Naive thymus-derived CD8-positive, alpha-beta T cell (primary cell): ENCODE measurements at places on chromosomes 5 and 9. TPM values are rescaled to one million over a fixed set of nuclear protein-coding genes. Genes with fewer than 3 reads are reported as not detected.

The TIFAB gene
- total RNA-seq, result not detected

The GABRA1 gene
- total RNA-seq, result not detected

The PCDHGA7 gene
- total RNA-seq, result 0.33 TPM

The PRLR gene
- total RNA-seq, result not detected

The ALDOB gene
- total RNA-seq, result not detected

The IFNA13 gene
- not detected for total RNA-seq

The HDAC3 gene
- 81.6 TPM for total RNA-seq

The MCIDAS gene
- total RNA-seq, result not detected

The PRELID2 gene
- not detected for total RNA-seq

DNA sequence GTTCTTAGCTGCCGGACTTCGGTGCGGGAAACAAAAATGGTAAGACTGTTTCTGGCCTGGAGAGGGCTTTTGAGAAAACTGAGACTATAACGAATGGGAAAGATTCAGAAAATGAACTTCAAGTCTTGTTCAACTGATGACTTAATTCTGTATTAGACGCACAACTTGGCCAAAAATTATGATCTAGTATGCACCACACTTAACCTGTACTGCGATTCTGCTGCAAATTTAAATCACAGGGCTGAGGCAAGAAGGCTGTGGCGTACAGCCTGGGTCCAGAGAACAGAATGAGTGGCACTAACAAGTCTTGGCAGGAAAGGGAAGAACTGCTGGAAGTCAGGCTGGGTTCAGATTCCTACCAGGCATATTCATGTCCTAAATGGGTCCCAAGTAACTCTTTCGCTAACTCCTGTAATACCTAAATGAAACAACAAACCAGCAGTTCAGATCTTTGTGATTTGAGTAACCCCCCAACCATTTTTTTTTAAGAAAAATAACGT is 781 bp upstream of the COL23A1 start:
- peaks cover 25% of the 10 kb centered on the region for H3K36me3 ChIP-seq
- peak overlapping the region; percentile 76 for H3K4me3 ChIP-seq
- H3K27me3 ChIP-seq, result peaks cover 35% of the 10 kb centered on the region
- DNase-seq, result no peak
- H3K27ac ChIP-seq, result no peak overlapping the region
- H3K4me1 ChIP-seq, result peaks cover 3% of the 10 kb centered on the region

GRCh38 chr5:159837860-159838259 is 78.4 kb upstream of the ADRA1B start:
- H3K27me3 ChIP-seq, result peaks cover 20% of the 10 kb centered on the region
- no peak for DNase-seq
- H3K36me3 ChIP-seq, result no peaks in the 10 kb centered on the region

DNA sequence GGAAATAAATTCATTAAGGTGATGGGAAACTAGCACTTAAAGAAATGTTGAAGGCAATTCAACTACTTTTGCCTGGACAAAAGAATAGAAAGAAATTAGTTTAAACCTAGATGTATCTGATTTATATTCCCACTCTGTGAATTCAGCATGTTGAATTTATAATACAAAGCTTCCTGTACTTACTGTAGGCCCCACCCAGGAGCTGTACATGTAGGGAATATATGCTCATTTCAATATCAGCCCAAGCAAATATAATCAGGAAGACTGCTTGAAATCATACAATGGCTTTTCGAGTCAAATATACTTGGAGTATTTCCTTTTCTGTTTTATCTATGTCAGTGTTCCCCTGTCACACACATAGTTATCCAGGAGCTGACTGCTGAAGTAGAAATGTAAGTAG is 102.1 kb downstream of the OTULIN start:
- no peak overlapping the region for H3K27ac ChIP-seq
- H3K4me1 ChIP-seq, result peaks cover 13% of the 10 kb centered on the region
- DNase-seq, result no peak
- H3K4me3 ChIP-seq, result no peak overlapping the region
- no peaks in the 10 kb centered on the region for H3K27me3 ChIP-seq

- H3K27ac ChIP-seq, result no peak overlapping the region
- no peak for DNase-seq
- H3K36me3 ChIP-seq, result no peaks in the 10 kb centered on the region
Observed at GRCh38 chr9:134432471-134432870, 106.2 kb downstream of the RXRA start.

DNA sequence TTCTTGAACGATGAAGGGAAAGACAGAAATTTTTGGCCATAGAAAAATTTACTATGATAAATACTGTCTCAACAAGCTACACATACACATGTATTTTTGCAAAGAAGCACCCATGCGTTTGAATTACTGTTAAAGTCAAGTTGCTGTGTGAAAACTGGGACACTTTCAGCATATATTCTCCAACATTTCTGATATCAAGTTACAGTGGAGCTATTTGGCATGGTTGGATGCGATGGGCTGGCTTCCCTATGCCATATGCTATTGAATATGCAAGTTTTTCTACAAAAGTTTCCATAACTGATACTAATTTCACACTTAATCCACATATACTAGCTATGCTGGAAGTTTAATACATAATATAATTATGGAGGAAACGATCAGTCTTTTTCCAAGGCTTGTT is 381.4 kb downstream of the CTNND2 start:
- H3K27ac ChIP-seq, result no peak overlapping the region
- DNase-seq, result no peak
- no peak overlapping the region for H3K4me3 ChIP-seq
- H3K36me3 ChIP-seq, result no peaks in the 10 kb centered on the region

- H3K4me1 ChIP-seq, result peaks cover 8% of the 10 kb centered on the region
- no peak overlapping the region for H3K4me3 ChIP-seq
- no peaks in the 10 kb centered on the region for H3K27me3 ChIP-seq
- no peak overlapping the region for H3K27ac ChIP-seq
Observed at GRCh38 chr9:27460226-27461023, 63.7 kb upstream of the IFNK start.

- peaks cover 8% of the 10 kb centered on the region for H3K27me3 ChIP-seq
- DNase-seq, result no peak
- H3K4me1 ChIP-seq, result peaks cover 2% of the 10 kb centered on the region
- H3K36me3 ChIP-seq, result no peaks in the 10 kb centered on the region
- no peak overlapping the region for H3K4me3 ChIP-seq
Observed at GRCh38 chr5:66306844-66307315, 162.8 kb downstream of the SREK1 start.

DNA sequence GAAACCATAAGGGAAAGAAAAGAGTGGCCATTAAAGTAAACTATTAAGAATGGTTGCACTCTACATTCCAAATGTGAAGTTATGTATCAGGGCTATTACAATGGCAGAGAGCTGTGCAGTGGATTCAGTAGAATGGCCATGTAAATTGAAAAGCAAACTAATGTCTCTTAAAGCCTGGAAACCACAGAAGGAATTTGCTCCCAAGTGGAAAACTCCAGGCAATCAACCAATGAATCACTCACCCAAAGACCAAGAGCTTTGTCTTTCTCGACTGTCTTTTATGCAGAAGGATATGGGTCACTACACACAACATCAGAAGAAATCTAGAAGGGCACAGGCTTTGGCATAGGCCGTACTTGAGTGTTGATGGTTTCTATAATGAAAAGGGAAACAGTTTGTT is 114.9 kb downstream of the TLE1 start:
- H3K4me1 ChIP-seq, result no peaks in the 10 kb centered on the region
- DNase-seq, result no peak
- no peak overlapping the region for H3K27ac ChIP-seq
- no peaks in the 10 kb centered on the region for H3K27me3 ChIP-seq

- H3K27me3 ChIP-seq, result peaks cover 13% of the 10 kb centered on the region
- no peak for DNase-seq
- no peak overlapping the region for H3K27ac ChIP-seq
- peaks cover 13% of the 10 kb centered on the region for H3K4me1 ChIP-seq
- no peak overlapping the region for H3K4me3 ChIP-seq
Observed at GRCh38 chr9:91048749-91049148, 247.1 kb downstream of the SYK start.

DNA sequence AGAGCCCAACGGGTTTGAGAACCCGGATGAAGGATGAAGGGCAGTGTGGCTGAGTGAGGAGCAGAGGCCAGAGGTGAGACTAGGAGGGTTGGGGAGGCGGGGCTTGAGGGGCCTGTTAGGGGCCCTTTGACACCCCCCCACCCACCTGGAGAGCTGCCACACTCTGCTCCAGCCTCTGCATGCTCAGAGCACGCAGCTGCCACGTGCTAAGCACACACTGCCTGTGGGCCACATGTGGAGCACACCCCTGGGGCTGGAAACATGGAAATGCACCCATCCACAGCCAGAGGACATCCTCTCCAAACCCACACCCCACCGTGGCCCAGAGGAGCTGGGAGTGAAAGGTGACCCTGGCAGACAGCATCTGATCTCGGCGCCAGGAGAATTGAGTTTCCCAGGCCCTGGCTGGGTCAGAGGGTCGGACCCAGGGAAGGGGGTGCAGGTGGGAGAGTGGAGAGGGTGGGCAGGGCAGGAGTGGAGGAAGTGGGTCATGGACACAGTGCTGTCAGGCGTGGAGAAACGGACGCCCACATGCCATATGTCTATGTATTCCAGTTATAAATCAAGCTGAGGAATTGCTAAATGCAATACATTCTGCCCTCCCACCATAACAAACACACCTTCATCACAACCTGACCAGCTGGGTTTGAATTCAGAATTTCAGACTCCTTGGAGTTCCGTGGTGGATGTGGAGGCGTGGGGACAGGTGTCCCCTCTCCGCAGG is 5.9 kb downstream of the DNM1 start:
- H3K36me3 ChIP-seq, result no peaks in the 10 kb centered on the region
- peaks cover 2% of the 10 kb centered on the region for H3K4me1 ChIP-seq
- no peak overlapping the region for H3K27ac ChIP-seq
- no peak overlapping the region for H3K4me3 ChIP-seq

- H3K36me3 ChIP-seq, result no peaks in the 10 kb centered on the region
- no peaks in the 10 kb centered on the region for H3K27me3 ChIP-seq
- peak; percentile 38 for DNase-seq
- peaks cover 38% of the 10 kb centered on the region for H3K4me1 ChIP-seq
- peak overlapping the region; percentile 74 for H3K4me3 ChIP-seq
Observed at GRCh38 chr9:21096172-21096900, 18.6 kb upstream of the IFNB1 start.

- peaks cover 31% of the 10 kb centered on the region for H3K36me3 ChIP-seq
- no peak overlapping the region for H3K4me3 ChIP-seq
- DNase-seq, result no peak
- no peaks in the 10 kb centered on the region for H3K27me3 ChIP-seq
Observed at GRCh38 chr5:113047733-113048652, 71.4 kb downstream of the DCP2 start.

GRCh38 chr5:143694357-143694756 is 117.6 kb upstream of the HMHB1 start:
- no peak overlapping the region for H3K4me3 ChIP-seq
- H3K4me1 ChIP-seq, result peaks cover 9% of the 10 kb centered on the region
- H3K27ac ChIP-seq, result peak overlapping the region; percentile 74
- peaks cover 2% of the 10 kb centered on the region for H3K27me3 ChIP-seq
